ENCODE measurements at places on chromosomes 7 and 10.

GRCh38 chr10:12826800-12827372 lies 174.6 kb downstream of the CCDC3 start:
- no peak for DNase-seq

GRCh38 chr7:24334627-24335026 lies 50.6 kb downstream of the NPY start:
- no peak for DNase-seq

- no peak for DNase-seq
Measured at GRCh38 chr7:138982204-138982623, 1.0 kb upstream of the KIAA1549 start.

GRCh38 chr10:62917475-62918238 lies 101.5 kb upstream of the EGR2 start:
- no peak for DNase-seq

- DNase-seq = no peak
Measured at GRCh38 chr7:13532028-13532753, 457.3 kb downstream of the ETV1 start.

DNA sequence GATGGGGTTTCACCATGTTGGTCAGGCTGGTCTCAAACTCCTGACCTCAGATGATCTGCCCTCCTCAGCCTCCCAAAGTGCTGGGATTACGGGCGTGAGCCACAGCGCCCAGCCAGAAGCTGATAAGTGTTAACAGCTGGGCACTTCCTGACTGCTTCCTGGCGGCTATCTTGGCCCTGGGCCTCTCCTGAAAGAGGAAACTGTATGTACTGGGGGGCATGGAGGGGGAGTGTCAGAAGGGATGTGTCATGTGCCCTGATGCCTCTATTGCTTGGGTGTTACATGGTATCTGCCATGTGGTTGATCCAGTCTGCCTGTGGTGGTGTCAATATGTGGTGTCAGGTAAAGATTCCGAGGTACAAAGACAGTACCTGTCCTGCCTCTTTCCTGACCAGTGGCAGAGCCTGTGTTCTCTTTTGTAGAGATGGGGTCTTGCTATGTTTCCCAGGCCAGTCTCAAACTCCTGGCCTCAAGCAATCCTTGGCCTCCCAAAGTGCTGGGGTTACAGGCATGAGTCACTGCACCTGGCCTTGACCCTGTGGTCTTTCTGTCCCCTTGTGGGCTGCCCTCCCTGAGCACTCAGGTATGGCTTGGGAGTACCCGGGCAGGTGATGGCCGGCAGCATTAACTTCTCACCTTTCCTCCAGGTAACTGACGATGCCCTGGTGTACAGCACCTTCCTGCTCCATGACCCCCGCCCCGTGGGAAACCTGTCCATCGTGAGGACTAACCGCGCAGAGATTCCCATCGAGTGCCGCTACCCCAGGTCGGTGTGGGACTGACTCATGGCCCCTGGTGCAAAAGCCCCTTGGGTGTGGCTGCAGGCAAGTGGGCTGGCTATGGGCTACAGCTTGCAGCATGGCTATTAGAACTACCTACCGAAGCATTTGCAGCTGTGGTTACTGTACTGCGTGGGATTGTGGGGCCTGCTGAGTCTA lies 4.4 kb downstream of the ZP3 start:
- no peak for DNase-seq

DNA sequence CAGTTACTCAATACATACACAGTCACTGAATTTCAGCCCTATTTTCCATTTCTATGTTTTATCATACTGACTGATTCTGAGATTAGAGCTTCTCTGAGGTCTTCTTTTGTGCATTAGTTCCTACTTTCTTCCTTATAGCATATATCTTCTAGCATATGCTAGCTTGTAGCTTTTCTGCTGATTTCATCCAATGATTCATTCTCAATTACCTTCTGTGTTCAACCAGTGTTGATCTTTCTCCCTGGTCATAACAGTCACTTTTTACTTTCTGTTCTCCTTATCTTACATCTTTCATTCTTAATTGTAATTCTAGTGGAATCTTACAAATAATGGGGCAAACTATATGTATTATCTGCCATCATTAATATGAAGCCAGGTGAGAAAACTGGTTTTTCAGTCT lies 159.5 kb upstream of the HGF start:
- DNase-seq = no peak
